Stimulated activated CD8-positive, alpha-beta memory T cell treated with anti-CD3 and anti-CD28 coated beads, Interleukin-7, amount 100 ng/mL, for 1 hour (primary cell): ENCODE measurements at places on chromosomes 5 and 9.

GRCh38 chr5:153746440-153746839 lies 256.0 kb downstream of the GRIA1 start:
- DNase-seq, result no peak

DNA sequence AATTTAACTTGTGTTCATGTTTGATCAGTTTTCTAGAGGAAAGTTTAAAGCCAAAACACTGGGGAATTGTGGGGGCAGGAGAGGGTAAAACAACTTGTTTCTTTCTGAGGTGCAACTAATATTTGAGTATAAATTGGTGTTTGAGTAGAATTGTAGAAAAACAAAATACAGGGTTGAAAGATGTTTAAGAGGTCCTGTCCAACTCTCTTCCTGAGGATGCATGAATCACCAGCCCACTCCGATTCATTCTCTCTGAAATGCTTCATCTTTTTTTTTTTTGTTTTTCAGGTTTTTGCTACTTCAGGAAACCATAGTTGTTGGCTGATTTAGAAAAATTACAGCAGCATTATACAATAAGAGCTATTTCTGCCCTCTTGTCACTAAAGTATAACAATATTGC lies 42.4 kb upstream of the TMC1 start:
- DNase-seq, result no peak

GRCh38 chr9:79824265-79824664 lies 252.5 kb downstream of the TLE4 start:
- DNase-seq, result no peak

- no peak for DNase-seq
These were observed 76.0 kb downstream of the ERBIN start for GRCh38 chr5:66002415-66002814.

DNA sequence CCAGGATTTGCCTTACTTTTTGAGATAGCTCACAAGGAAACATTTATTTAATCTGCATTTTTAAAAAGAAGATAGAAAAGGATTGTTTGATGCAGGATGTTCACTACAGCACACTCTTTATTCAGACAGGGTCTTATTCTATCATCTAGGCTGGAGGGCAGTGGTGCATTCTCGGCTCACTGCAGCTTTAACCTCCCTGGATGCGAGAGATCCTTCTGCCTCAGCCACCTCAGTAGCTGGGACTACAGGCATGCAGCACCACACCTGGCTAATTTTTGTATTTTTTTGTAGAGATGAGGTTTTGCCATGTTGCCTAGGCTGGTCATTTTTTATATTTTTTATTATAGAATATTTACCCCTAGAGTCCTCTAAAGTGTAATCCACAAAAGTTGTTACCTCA lies 221.4 kb downstream of the MCTP1 start:
- DNase-seq, result no peak

GRCh38 chr9:72039532-72039931 lies 20.9 kb downstream of the C9orf57 start:
- no peak for DNase-seq

DNA sequence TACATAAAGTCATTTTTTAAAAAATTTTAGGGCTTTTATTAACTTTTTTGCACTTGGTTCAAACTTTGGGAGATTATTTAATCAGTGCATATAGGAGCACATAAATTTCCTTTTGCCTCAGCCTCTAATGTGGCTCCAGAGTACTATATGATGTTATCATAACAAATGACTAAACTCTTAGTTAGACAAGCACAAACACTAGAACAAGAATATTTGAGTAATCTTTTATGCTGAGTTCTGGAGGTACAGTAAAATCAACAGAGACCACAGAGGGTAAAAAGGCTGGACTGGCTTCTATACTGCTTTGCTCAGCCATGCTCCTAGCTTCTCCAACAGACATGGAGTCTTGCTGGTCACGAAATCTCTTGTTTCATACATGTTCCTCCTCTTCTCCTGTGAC lies 52.5 kb upstream of the SGCD start:
- no peak for DNase-seq

- DNase-seq, result no peak
These were observed 7.1 kb downstream of the SPRY4 start for GRCh38 chr5:142317753-142318152.

DNA sequence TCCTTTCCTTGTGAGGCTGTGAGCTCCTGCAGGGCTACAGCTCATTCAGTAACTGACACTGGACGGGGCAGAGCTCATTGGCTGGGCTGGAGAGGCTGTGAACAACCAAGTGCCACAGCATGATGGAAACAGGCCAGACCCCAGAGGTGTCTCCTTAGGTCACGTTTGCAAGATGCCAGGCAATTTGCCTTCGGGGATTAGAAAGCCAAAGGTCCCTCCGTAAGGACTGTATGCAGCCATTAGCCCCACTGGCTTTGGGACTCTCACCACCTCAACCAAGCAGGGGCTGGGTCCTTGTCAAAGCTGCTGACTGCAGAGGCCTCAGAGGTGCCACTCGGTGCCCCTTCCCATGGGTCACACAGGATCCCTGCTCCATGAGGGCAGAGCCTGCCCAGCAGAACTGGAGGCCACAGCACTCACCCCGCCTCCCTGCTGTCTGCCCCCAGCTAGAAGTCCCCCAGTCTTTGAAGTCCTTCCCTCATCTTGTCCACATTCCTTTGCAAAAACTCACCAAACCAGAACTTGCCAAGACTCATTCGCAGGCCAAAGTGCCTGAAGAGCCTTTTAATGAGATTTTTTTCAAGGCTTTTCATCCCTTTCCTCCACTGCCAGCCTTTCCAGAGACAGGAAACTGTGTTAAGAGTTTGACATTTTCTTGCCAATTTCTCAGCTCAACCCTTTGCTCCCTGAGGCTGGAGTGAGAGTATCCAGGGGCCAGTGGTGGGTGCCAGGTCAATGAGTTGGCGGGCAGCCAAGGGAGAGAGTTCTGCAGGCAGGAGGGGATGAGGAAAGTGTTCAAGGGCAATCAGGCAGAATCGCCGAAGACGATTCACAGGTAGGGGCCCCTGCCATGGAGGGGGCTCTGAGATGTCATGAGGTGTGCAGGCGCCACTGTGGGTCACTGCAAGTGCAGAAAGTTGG lies 39.7 kb upstream of the SLC25A51 start:
- no peak for DNase-seq

DNA sequence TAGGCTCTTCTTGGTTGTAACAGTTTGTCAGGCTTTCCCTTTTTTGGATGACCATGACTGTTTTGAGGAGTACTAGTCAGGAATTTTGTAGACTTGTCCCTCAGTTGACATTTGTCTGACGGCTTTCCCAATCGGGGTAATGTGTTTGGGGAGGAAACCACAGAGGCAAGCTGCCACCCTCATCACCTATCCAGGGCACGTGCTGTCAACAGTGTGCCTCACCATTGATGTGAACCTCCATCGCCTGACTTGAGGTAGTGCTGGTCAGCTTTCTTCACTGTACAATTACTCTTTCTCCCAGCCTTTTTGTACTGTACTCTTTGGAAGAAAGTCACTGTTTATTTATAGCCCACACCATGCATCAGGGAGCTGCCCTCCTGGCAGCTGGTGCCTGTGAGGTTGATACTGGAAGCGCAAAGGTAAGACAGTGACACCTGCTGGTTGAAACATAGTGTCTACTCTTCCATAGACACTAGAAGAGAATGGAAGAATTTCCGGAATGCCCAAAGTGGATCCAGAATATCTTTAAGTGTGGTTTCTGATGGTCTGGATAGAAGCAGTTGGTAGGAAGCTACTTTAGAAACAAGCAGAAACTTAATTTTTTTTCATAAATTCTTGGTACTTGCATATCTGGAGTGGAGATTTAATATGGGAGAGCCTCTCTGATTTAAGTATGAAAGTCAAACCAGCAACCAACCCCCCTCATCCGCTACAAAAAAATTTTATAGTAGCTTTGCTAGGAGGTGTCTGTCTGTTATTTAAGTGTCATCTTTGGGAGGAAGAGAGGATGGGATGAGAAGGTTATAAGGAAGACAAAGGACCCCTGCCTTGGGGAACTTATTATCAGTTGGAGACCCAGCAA lies 69.3 kb downstream of the SNX30 start:
- no peak for DNase-seq

DNA sequence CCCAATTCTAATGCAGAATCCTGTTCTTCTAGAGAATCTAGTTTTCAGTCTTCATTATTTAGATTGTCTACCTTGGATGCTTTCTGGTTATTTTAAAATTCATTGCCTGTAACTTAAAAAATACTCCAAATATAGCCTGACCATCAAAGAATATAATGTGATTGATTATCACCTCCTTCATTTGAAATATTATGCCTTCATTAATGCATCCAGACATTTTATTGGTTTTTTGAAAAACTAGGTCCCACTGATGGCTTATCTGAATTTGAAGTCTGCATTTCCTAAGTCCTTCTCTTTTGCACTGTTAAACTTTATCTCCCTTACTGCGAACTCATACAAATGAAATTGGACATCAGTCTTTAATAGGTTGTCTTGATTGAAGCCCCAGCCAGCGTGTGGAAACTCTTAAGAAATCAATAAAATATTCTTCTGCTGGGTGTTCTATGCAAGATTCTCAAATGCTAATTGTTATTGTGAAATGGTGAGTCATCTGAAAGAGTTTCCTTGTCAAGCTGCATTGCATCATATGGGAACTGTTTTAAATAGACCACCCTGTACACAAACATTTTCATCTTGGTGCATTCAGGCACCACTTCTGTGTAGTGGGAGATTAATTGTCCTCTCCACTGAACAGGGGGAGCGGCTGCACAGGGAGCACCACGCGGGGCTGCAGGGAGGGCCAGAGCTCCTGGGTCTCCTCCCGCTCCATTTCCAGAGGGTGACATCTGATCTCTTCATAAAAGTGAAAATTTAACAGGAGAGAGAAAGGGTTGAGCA lies 92.3 kb upstream of the FANCC start:
- DNase-seq, result no peak
